ENCODE measurements at places on chromosomes 1 and 21.

DNA sequence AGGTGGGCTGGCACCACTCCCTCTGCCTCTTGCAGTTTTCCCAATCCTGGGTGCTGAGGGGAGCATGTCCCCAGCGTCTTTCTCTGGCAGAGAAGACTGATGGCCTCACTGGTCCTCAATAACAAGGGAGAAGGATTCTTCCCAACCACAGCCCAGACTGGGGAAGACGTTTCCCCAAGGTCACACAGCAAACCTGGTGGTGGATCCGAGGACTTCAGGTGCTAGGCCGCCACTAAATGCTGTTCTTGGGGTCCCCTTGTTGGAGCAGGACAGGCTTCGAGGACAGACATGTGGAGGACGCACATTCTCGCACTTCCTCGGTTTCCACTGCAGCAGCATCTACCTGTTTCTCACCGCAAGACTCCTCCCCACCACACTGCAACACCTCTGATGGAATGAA lies 30.9 kb upstream of the PAX7 start:
- DNase-seq, result no peak

DNA sequence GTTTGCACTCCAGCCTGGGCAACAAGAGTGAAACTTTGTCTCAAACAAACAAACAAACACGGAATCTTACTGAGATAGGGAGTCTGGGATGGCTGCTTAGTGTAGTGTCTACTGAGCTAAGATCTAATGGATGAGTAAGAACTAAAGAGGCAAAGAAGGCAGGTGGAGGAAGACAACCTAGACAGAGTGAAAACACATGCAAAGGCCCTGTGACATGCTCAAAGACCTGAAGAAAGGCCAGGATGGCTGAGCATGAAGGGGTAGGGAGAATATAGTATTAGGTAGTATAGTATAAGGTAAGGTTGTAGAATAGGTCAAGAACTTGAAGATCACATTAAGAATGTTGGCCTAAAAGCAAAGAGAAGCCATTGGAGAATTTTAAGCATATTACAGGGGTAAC lies 49.1 kb downstream of the MAP3K7CL start:
- no peak for DNase-seq

- no peak for DNase-seq
Measured at GRCh38 chr1:198778049-198778448, 139.2 kb downstream of the PTPRC start.

DNA sequence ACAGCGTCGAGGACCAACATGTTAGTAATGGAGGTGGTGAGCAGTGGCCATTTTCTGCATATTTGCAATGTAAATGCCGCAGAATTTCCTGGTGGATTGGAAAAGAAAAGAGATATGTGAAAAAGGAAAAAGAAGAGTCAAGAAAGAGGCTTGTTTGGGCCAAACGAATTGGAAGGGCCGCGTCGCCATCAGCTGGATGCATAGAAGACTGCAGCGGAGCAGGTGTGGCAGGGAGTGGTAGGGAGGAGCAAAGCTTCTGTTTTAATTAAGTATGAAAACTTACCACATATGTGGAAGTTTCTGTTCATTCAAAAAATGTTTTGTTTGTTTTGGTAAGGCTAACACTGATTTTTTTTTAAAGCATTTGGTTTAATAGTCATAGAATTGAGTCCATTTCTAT lies 690.7 kb downstream of the NCAM2 start:
- peak; percentile 21 for DNase-seq

- no peak for DNase-seq
Measured at GRCh38 chr1:171983584-171983983, 142.3 kb downstream of the DNM3 start.

DNA sequence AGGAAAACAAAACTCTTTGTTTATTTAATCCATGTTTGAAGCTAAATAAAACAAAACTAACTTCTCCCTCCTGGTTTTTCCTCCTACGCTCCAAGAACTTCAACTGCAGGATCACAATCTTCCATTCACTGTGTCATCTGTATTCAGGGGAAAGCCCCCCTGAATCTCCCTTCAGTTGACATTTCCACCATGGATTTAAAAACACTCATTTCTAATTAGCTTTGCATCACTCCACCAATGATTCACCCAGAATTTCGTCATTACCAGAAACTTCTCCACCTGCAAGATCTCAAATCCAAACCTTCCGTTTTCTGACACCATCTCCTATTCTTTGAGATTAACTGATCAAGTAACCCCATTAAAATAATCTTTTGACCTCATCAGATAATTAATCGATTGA lies 10.9 kb upstream of the RGS5 start:
- no peak for DNase-seq

- peak; percentile 17 for DNase-seq
Measured at GRCh38 chr1:240619906-240620621, 8.1 kb upstream of the GREM2 start.

DNA sequence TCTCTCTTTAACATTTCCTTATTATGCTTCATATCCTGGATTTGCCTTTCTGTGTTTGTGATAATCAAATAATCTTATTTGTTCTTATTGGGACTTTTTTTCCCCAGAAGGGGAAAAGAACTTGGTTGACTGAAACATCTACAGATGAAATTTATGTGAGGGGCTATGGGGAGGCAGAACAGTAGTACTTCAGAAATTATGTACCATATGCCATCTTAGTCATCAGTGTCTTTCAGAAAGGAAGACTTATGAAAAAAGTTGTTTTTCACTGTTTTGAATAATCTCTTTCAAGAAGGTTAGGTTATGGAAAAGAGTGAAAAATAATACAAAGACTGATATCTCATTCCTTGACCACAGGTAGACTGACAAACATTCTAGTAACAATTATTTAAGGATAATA lies 30.2 kb upstream of the TRAF5 start:
- no peak for DNase-seq
